Ovary (tissue), 10 donors: ENCODE measurements at places on chromosomes 2 and 18. TPM values are rescaled to one million over a fixed set of nuclear protein-coding genes. Genes with fewer than 3 reads are reported as not detected.

Gene MERTK
- polyA plus RNA-seq = 21.9 TPM

Gene TMEM247
- polyA plus RNA-seq = not detected

Gene SP140
- 2.0 TPM for polyA plus RNA-seq

Gene CETN1
- not detected for polyA plus RNA-seq

Gene ADAM23
- polyA plus RNA-seq = 18.8 TPM

Gene ERMN
- 0.38 TPM for polyA plus RNA-seq

Gene BOLL
- polyA plus RNA-seq = not detected

Gene SIX3
- not detected for polyA plus RNA-seq

Gene EGR4
- polyA plus RNA-seq = 0.04 TPM

Gene PRKAG3
- polyA plus RNA-seq = not detected

Gene IL36G
- not detected for polyA plus RNA-seq

Gene UGT1A1
- not detected for polyA plus RNA-seq

Gene TUBB6
- 95.5 TPM for polyA plus RNA-seq
